ENCODE measurements at places on chromosomes 5 and 9.

DNA sequence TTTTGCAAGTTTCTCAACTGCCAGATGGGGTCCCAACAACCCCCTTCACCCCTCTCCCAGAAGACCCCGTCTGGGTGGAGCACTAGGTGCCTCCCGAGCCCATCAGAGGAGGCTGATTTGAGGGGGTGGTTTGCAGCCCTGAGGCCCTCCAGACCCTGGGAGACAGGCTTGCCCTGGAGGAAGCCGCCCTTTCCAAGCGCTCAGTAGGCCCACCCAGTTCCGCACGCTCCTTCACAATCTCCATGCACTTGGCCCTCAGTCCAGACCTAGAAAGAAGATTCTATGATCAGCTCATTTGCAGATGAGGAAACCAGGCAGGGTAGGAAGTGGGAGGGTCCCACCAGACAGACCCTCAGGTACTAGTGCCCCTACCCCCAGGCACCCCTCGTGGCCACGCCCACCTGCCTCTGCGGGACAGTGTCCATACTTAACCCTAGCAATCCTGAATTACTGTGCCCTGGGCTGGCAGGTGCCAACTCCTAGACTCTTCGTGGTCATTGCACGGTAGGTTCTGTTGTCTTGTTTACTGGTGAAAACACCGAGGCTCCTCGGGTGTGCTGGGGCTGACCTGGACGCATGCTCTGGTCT, 22.3 kb downstream of the OR2V1 start:
- no peak for DNase-seq

DNA sequence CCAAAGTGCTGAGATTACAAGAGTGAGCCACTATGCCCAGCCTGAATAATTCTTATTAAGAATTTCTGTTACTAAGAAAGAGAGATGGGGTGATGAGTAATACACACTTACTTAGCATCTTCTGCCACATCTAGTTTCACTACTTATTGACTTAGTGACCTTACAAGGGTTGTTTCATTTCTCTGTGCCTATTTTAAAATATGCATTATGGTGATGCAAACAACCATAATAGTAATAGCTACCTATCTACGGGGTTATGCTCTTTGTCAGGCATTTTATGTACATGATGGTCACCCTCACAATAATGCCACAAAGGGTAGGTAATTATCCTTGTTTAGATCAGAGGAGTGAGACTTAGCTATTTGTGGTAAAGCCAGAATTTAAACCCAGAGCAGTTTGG, 499.0 kb upstream of the SGCD start:
- no peak for DNase-seq

DNA sequence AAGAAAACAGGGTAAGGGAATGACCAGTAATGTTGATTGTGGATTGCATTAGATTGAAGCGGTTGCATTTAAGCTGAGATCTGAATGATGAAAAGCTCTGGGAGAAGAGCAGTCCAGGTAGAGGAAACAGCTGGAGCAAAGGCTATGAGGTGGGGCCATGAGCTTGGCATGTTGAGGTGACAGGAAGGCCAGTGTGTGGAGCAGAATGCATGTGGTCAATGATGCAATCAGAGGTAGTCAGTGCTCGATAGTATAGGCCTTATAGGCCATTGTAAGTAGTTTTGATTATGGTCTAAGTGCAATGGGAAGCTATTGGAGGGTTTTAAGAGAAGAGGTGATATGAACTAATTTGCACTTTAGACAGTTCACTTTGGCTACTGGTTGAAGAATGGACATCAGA, 270.4 kb downstream of the ARHGAP26 start:
- DNase-seq = no peak

GRCh38 chr9:133930682-133931485, 61.2 kb downstream of the VAV2 start:
- no peak for DNase-seq

DNA sequence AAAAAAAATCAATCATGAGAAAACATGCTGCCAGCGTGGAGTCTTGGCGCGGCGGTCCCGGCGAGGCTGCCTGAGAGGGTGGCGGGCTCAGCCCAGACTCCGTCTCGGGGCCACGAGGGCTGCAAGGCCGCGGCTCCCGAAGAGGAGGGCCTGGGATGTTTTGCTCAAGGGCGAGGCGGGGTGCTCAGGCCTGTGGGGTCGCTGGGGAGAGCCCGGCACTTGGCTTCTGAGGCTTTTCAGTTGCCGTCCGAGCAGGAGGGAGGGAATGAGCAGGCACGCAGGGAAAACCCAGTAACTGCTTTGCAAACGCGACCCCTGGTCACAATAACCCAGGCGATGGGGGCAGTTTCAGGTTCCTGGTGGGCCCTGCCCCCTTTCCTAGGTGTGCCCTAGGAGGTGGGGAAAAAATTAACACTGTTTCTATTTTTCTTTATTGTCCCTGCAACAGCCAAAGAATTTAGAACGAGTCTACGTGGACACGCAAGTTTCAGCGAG, 3.2 kb upstream of the IRX2 start:
- DNase-seq = no peak

DNA sequence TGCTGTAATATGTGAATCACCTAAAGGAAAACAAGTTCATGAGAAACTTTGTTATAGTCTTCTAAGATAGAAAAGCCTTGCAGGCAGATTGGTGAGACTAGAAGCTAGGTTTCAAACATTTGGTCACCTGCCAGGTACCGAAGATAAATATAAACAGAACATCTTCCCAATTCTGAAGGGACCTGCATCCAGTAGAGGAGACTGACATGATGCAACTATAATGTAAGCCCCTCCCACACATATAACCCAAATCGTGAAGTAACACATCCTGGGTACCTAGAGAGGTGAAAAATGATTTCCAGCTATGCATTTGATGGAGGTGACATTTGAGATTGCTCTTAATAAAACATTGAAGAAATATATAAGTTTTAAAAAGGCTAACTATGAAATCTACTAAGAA, 29.9 kb downstream of the SHLD3 start:
- DNase-seq = no peak

DNA sequence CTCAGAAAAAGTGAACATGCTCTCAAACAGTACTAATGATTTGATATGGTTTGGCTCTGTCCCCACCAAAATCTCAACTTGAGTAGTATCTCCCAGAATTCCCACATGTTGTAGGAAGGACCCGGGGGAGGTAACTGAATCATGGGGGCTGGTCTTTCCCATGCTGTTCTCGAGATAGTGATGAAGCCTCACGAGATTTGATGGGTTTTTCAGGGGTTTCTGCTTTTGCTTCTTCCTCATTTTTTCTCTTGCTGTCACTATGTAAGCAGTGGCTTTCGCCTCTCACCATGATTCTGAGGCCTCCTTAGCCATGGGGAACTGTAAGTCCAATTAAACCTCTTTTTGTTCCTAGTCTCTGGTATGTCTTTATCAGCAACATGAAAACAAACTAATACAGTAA, 401.3 kb downstream of the BNC2 start:
- DNase-seq = no peak

- no peak for DNase-seq
These were observed 81.5 kb downstream of the WNK2 start for GRCh38 chr9:93265301-93265971.

DNA sequence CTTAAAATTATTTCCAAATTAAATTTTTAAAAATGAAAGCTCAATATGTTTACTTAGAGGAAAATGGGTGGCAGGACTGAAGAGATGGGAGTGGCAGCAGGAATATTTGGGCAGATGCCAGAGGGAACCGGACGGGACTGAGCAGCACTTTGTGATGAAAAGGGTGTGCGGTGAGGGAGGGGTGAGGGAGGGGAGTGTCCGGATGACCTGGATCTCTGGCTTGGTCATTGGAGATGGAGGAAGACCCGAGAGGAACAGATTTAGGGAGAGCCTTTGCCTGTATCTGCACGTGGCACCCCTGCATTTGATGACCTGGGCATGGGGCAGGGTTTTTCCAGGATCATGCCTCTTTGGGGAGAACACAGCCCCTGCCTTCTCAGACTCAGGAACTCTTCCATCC, 201.1 kb upstream of the MVB12B start:
- DNase-seq = no peak

DNA sequence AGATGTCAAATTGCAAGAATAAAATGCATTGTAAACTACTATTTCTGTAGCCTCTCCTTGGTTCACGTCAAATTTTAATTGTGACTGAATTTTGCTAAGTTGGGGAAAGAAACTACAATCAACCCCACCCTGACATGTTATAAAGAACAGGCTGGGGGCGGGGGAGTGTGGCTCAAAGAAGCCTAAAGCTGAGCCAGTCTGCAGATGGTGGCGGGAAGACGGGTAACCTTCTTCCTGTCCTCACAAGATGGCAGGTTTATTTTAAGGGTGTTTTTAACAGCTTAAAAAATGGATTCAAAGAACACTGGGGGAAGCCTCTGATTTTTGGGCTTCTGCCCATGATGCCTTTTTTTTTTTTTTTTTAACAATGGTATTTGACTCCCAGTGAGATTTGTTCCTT, 68.5 kb upstream of the MELK start:
- no peak for DNase-seq

DNA sequence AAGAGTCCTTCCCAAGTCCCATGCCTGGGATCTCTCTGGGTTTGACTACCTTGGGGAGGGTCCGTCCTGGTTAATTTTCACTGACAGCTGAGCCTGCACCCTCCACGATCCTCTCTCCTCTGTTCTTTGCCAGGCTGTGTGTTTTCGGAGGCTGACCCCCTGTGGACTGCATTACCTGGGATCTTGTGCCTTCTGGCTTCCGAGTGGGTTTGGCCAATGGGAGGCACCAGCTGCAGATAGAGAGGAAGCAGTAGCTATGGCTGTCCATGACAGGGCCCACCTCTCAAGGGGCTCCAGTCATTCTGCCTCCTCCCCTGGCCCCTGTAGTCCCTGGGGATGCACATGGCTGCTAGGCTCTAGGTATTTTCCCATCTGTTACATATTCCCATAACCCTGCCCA, 285.0 kb downstream of the DMRT2 start:
- DNase-seq = no peak

Data from activated CD8-positive, alpha-beta memory T cell treated with anti-CD3 and anti-CD28 coated beads for 1 hour (primary cell).